ENCODE measurements at places on chromosomes 6 and 20.

GRCh38 chr20:57153238-57153905 lies 113.1 kb downstream of the BMP7 start:
- no peak for DNase-seq

GRCh38 chr20:37630993-37631392 lies 62.8 kb upstream of the CTNNBL1 start:
- DNase-seq = no peak

DNA sequence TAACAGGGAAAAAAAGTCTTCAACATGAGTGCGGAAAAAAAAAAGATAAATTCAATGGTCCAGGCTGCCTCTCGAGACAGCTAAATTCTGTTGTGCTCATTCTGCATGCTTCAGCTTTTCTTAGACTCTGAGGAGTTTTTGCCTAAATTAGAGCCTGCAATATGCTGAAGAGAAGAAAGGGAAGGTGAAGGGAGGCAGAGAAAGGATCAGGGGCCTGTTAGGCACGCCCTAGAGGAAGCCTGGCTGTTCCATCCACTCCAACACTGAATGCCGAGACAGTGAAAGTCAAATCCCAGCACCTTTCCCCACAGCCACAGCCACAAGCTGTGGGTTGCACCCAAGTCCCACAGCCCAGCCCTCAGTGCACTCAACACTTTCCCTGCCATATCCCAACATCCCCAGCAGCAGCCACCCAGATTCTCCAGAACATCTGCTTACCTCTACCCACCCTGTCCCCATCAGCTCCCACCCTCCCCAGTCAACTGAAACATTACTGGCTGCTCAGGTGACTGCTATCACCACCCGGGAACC lies 37.3 kb downstream of the PREX1 start:
- no peak for DNase-seq

- no peak for DNase-seq
These were observed 10.2 kb downstream of the PLCB4 start for GRCh38 chr20:9078826-9079731.

- DNase-seq = no peak
These were observed 260.0 kb downstream of the C6orf118 start for GRCh38 chr6:165049362-165049761.

GRCh38 chr6:148502083-148502772 lies 159.6 kb downstream of the SASH1 start:
- DNase-seq = no peak

GRCh38 chr6:22435151-22435550 lies 134.2 kb upstream of the HDGFL1 start:
- no peak for DNase-seq

DNA sequence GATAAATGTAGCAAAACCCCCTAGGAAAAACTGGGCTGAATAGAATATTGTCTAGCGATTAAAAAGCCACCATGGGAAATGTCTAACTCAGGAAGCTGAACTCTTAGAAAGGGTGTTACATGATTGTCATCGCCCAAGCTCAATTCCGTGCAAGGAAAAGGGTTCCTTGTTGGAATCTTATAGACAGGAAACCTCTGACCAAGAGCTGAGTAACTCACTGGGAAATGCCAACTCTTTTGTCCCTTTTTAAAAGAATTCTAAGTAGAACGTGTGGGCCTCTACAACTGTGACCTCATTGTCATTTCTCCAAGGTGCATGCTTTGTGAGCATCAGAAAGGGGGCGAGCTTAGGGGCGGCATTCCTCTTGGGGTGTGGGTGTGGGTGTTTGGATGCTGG lies 88.1 kb downstream of the SYNJ2 start:
- DNase-seq = no peak

GRCh38 chr20:56417402-56417801 lies 5.3 kb downstream of the CASS4 start:
- DNase-seq = no peak

GRCh38 chr6:37650071-37650481 lies 47.6 kb downstream of the MDGA1 start:
- no peak for DNase-seq

- DNase-seq = no peak
These were observed 411.7 kb upstream of the SOX4 start for GRCh38 chr6:21181866-21182265.

DNA sequence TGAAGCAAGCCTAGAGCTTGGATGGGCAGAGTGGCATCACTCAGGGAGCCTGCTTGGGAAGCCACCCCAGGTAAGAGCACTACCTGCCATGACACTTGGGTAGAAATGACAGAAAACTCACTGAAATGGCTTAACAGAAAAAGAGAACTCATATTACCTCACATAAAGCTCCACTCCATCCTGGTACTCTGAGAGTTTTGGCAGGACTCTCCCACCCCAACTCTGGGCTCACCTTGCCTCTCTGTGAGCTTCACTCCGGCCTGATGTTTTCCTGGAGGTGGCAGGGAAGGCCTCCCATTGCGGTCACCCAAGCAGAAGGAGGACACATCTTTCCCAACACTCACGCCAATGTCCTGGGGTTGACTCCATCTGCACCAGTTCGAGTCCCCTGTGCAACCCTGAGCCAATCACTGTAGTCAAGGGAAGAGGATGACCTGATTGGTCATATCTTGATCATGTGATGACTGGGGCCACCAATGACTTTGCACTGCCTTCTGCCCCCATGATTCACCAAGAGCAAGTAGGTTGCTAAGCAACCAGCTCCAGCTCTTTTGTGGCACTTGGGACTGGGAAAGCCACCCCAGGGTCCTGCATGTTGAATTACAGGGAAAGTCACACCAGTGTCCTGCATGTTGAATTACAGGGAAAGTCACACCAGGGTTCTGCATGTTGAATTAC lies 446.1 kb upstream of the SULF2 start:
- no peak for DNase-seq

Measured in HS-27A (cell line).